ENCODE measurements at places on chromosomes 12 and 14. TPM values are rescaled to one million over a fixed set of nuclear protein-coding genes. Genes with fewer than 3 reads are reported as not detected.

Gene ZDHHC22
- total RNA-seq, result 47.0 TPM

Gene LTA4H
- 46.0 TPM for total RNA-seq

Gene PAPLN
- 38.0 TPM for total RNA-seq

Gene ANKS1B
- total RNA-seq, result 345 TPM

Gene NIN
- total RNA-seq, result 97.3 TPM

Gene SLC8A3
- total RNA-seq, result 26.1 TPM

Gene PABPN1
- 162 TPM for total RNA-seq

All from dorsolateral prefrontal cortex (tissue), 122 donors.